ENCODE measurements at places on chromosomes 4 and X.

- DNase-seq: no peak
These were observed 74.0 kb downstream of the GALNT7 start for GRCh38 chr4:173242466-173243250.

DNA sequence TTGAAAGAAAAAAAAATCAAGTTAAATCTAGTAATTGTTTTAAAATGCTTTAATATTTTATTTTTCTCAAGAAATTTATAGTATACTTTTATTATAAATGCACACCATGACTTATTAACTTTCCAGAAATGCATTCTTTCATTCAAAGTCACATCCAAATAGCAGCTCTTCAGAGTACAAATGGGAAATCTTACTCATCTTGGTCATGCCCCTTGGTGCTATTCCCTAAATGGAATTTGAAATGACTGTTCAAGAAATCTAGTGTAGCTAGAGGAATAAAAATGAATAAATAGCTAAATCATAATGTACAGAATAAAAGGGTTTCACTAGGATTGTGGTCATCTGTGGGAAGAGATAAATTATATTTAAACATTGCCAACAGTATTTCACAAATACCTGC lies 1139.7 kb downstream of the PCDH18 start:
- no peak for DNase-seq

GRCh38 chrX:43656005-43656494 lies at the start of gene MAOA:
Gene MAOA, plus strand, starts transcription at chrX:43656299. Its CDS starts 43 bp downstream, at chrX:43656342.
- no peak for DNase-seq

GRCh38 chr4:1130316-1131186 lies 17.2 kb upstream of the RNF212 start:
- peak; percentile 70 for DNase-seq

GRCh38 chr4:7771541-7772507 lies 167.8 kb downstream of the AFAP1 start:
- DNase-seq: no peak

- no peak for DNase-seq
These were observed 959 bp upstream of the REST start for GRCh38 chr4:56906489-56907393.

- DNase-seq: no peak
These were observed 10.3 kb downstream of the AKAP17A start for GRCh38 chrX:1601768-1602085.

All from effector CD4-positive, alpha-beta T cell (primary cell).